Activated T-helper 1 cell treated with Interleukin-2 at 50 U/mL for 16 hours (primary cell): ENCODE measurements at places on chromosomes 12 and 14.

- no peak for DNase-seq
Measured at GRCh38 chr12:78037707-78038106, 207.0 kb downstream of the NAV3 start.

GRCh38 chr14:44988694-44989093 is 26.7 kb downstream of the TOGARAM1 start:
- no peak for DNase-seq

DNA sequence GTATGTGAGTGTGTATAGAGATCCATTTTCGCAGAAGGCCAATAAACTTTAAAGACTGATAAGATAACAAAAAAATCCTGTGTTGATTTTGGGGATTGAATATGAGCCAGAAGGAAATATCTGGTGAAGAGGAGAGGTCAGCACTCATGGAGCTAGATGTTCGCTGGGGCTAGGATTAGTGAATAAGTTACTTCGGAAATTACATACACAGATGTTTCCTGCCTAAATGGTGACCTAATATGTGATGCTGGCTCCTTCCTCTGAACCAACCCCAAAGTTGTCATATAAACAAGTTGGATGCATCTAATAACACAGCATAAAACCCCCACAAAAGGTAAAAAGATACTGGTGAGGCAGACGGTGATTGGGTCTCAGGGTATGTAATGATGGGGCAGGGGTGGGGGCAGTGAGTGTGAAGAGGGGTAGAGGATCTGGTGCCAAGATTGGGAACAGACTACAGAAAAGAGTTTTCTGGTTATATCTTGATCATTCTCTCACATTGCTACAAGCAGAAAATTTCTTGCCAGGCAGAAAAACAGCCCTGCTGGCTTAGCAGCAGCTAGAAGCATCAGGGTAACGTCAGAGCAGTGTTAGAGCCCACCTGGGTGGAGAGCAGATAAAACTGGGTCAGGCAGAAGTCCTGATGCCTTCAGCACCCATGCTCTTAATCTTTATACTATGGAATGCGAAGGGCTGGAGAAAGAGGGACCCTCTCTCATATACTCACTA is 140.4 kb upstream of the GZMB start:
- no peak for DNase-seq

- DNase-seq = no peak
Measured at GRCh38 chr12:106118-106591, 39.6 kb downstream of the IQSEC3 start.

DNA sequence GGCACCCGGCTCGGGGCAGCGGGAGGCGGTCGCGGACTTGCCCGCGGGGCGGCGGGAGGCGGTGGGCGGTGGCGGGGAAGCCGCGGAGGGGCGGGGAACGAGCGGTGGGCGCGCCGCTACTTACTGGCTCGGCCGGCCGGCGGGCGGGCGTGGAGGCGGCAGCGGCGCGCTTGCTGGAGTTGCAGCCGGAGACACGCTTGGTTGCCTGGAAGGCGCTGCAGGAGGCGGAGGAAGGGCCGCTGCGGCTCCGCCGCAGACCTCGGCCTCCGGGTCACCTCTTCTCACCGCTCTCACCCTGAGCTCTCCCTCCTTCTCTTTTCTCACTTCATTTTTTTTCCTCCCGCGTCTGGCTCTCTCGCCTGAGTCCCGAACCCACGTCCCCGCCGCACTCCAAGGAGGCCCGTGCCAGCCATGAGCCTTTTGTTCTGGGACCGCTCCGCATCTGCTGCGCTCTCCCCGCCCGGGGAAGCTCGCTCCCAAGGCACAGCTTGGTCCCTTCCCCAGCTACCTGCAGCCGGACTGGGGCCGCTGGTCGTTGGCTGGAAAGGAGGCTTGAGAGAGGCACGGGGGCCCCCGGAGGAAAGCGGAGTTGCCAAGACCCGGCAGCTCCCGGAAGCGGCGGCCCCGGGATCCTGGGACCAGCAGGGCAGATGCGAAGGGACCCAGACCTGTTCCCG is 592 bp upstream of the KCNK10 start:
- no peak for DNase-seq

DNA sequence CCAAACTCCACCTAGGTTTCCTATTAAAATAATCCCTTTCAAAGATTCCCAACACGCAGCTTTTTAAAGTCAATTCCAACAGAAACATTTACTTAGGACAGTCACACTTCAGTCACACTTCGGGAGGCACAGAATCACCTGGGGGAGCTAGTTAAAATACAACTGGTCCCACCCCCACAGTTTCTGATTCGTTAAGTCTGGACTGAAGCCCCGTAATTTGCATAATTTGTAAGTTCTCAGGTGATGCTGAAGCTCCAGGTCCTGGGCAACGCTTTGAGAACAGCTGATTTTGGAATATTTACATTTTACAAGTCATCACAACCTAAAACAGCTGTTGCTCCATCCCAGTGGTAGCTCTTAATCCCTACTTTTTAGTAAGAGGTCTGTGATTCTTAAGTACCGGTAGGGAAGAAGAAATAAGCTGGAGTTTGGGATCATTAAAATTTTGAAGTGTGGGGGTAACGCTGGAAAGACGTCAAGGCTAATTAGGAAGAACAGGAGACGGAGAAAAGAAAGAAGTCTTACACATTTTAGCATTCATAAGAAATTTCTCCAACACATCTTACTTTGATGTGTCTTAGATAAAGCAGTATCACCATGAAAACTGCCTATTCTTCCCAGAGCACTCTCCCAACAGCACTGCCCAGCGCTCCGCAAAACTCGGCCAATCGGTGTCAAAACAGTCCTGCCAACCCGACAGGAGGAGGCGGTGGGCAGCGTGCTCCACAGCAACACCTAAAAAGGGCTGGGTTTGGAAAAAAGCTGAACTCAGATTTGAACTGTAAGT is 1.1 kb downstream of the IPO8 start:
- no peak for DNase-seq

GRCh38 chr14:100173353-100173752 is 13.9 kb upstream of the DEGS2 start:
- no peak for DNase-seq

DNA sequence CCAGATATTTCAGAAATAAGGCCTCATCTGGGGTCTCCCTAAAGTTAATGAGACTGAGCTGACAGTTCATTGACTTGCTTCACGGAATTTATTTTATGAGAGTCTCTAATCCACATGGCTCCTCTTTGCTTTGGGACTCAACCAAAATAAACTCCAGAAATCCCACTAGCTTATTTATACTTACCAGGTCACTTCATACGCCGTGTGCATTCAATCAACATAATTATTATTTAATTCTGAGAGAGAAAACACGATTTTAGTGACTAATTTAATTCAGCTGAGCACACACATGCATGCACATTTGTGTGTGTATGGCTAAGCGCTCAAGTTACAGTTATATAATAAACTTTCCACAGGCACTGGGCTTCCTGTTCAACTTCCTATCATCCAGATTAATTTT is 333.4 kb upstream of the CCDC196 start:
- DNase-seq = no peak

GRCh38 chr14:106843951-106844483 is 1317.6 kb downstream of the TMEM121 start:
- no peak for DNase-seq

DNA sequence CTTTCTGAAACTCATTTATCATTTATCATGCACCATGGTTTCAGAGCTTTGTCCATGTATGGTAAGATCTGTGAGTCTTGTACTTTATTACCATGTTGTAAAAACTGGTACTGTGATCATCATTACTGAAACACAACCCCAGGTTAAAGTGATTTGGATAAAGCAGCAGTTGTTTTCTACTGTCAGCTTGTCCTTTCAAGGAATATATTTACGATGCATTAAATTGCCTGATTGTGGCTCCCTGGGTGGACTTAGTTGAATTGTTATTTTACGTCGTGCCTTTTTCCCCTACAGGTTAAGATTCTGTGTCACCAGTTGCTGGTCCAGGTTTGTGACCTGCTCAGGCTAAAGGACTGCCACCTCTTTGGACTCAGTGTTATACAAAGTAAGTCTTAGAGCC is 46.1 kb downstream of the FRMD6 start:
- no peak for DNase-seq

GRCh38 chr14:81110186-81110585 is 110.6 kb downstream of the GTF2A1 start:
- no peak for DNase-seq

GRCh38 chr14:101017209-101017608 is 113.7 kb upstream of the RTL1 start:
- DNase-seq = no peak

- DNase-seq = no peak
Measured at GRCh38 chr12:3732901-3733300, 20.0 kb downstream of the CRACR2A start.

DNA sequence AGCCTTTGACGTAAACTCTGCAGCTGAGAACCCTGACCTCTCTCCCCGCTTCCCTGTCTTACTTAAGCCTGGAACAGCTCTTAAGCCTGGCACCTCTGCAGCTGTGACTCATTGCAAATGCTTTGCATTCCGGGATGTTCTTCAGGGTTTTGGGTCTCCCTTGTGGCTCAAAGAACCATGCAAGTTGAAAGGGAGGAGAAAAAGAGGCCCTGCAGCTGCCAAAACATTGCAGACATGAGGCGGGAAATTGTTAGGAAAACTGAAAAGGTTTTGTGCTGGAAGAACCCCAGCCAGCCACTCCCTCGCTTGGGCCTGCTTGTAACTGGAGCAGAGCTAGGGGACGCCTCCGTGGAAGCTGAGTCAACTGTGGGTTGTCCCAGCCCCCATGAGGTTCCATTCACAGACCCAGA is 60.2 kb upstream of the FERMT2 start:
- no peak for DNase-seq

- DNase-seq = no peak
Measured at GRCh38 chr12:84685379-84685778, 227.2 kb downstream of the SLC6A15 start.

DNA sequence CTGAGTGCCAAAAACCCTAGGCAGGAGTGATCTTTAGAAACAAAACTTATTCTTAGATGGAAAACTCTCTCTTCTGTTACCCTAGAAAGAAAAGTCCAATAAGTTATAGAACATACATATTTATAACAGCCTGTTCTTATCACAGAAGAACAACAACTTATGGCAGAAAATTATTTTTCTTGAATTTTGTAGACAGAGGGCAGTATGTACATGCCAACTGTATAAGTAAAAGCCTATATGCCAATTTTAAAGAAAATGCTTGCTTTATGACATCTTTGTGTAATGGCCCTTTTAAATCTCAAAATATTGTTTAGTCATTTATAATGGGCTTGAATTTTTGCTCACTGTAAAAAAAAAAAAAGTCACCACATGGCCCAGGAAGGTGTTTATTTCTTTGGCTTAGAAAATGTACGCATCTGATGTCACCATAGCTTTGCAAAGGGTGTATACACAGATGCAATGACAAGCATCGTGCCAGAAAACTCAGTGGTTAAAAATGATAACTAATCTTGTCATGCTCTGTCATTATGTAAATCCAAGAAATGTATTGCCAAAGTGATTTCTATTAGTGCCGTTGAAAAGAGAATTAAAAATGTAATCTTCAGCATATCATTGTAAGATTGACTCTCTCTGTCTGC is 38.3 kb upstream of the GRIP1 start:
- no peak for DNase-seq

DNA sequence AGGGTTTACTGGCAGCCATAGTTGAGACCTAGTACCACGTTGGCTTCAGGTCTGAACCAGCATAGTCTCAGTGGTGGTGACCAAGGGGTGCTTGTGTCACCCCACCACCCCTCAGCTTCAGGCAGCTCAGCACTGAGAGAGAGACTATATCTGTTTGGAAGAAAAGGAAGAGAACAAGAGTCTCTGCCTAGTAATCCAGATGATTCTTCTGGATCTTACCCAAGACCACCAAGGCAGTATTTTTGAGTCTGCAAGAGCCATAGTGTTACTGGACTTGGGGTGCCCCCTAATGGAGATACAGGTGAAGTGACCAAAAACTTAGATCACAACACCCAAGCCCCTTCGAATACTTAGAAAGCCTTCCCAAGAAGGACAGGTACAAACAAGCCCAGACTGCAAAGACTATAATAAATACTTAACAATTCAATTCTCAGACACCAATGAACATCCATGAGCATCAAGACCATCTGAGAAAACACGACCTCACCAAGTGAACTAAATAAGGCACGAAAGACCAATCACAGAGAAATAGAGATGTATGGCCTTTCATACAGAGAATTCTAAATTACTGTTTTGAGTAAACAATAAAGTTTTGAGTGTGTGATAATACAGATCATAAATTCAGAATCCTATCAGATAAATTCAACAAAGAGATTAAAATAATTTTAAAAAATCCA is 107.0 kb downstream of the HELB start:
- no peak for DNase-seq

DNA sequence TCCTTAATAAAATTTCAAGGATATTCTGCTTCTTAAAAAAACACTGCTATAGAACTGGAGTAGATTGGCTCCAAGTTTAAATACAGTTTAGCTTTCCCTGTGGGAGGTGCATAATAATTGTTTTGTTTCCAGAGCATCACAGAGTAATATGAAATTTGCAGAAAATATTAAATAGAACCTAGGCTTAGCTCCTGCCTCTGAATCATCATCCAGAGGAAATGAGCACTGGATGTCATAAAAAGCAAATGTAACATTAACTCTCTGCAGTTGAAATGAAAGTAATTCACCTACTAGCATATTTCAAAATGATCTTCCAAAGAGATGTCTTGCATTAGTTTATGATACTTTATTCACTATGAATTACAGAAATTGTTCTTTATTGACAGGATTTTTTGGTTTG is 769.8 kb downstream of the C12orf50 start:
- DNase-seq = no peak

GRCh38 chr12:88298761-88299242 is 156.7 kb downstream of the TMTC3 start:
- DNase-seq = no peak

DNA sequence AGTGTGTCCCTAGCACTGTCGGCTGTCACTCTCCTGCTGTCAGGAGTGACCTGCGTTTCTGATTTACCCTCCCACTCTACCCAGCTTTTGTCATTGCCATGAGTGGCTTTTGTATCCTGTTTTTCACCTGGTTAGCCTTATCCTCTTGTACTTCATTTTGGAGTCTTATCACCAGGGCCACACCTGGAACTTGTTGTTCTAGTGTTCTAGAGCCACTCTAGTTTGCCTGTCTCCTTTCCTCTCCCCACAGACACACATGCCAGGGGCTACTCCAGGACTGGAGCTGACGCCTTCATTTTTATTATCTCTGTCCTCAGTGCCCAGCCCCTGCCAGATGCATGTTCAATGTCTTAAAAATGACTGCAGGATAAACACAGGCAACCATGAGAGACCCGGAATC is 34.2 kb downstream of the ZC3H14 start:
- no peak for DNase-seq

- DNase-seq = no peak
Measured at GRCh38 chr12:113949321-113950305, 16.5 kb downstream of the RBM19 start.

GRCh38 chr12:129903956-129904829 is at the start of gene TMEM132D:
TSS of gene TMEM132D (minus strand) at chr12:129904025.
- DNase-seq = no peak
